Smooth muscle cell of the brain vasculature (primary cell): ENCODE measurements at places on chromosomes 1 and 21.

- DNase-seq = no peak
These were observed 41.9 kb downstream of the ASTN1 start for GRCh38 chr1:177122461-177123251.

- DNase-seq = no peak
These were observed 5.0 kb downstream of the WNT3A start for GRCh38 chr1:228011721-228012311.

GRCh38 chr1:116165572-116165971 is 54.4 kb downstream of the MAB21L3 start:
- DNase-seq = no peak

- no peak for DNase-seq
These were observed 9.9 kb upstream of the NPHP4 start for GRCh38 chr1:6001992-6002576.

GRCh38 chr21:27812279-27812678 is 845.4 kb upstream of the ADAMTS5 start:
- DNase-seq = no peak

- no peak for DNase-seq
These were observed 842 bp upstream of the GCSAML start for GRCh38 chr1:247548092-247548491.

DNA sequence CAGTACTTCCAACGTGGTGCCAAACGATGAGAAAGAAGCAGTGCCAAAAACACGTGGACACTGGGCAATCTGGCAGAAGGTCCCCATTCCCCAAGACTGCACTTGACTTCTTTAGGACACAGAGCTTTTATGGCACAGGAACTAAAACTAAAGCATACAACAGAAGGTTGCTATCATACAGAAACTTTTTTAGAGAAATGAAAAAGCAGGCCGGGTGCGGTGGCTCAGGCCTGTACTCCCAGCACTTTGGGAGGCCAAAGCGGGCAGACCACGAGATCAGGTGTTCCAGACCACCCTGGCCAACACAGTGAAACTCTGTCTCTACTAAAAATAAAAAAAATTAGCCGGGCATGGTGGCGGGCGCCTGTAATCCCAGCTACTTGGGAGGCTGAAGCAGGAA is 43.0 kb downstream of the GNB1 start:
- DNase-seq = no peak

GRCh38 chr21:15010645-15011044 is 54.2 kb downstream of the NRIP1 start:
- DNase-seq = no peak

- DNase-seq = no peak
These were observed 5.5 kb downstream of the RER1 start for GRCh38 chr1:2397007-2397679.

GRCh38 chr1:29498126-29499103 is 262.1 kb downstream of the PTPRU start:
- no peak for DNase-seq

DNA sequence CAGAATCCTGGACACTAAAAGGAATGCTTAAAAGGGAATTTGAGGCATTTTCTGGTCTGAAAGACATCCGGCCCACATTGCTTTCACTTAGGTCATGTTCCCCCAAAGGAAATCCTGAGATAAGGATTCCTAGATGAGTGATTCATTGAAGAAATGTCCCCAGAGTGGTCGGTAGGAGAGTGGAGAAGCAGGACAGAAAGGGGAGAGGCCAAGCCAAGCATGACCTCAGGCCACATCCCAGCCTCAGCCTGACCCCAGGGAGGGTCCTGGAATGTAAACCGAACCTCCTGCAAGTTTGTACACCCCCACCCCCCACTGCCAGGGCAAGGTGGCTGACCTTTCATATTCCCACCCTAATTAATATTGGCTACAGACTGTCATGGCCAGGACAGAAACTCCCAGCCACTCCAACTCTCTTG is 16.6 kb downstream of the HIVEP3 start:
- no peak for DNase-seq

DNA sequence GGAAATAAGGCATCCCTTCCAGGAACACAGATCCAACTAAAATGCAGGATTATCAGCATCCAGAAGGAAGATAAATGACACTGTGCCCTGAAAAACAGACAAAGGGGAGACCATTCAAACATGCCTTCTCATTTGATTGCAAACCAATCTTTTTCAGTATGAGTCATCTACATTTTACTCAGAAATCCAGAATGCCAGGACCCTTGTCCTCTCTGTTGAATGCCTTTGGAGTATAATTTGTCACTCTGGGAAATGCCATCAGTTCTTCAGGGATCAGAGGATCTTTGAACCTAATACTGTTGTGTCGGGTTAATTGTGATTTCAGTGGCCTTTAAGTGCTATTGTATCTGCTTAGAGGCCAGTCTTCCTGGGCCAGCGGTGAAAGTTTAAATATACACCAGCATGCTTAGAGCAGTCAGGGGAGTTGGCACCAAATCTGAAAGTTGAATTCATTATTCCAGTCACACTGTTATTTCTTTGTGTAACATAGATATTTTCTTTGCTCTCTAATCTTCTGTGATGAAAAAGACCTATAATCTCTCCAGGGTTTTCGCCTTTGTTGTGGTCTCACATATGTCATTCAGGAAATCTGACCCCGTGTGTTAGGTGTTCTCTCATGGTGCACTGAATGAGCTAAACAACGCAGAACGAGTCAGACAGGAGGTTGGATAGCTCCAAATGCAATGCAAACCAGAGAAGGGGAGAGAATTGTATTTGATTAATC is 364.8 kb upstream of the SGIP1 start:
- no peak for DNase-seq

GRCh38 chr1:195591917-195592672 is 1016.1 kb downstream of the KCNT2 start:
- no peak for DNase-seq

GRCh38 chr1:17927952-17928351 is 172.8 kb downstream of the ACTL8 start:
- no peak for DNase-seq

DNA sequence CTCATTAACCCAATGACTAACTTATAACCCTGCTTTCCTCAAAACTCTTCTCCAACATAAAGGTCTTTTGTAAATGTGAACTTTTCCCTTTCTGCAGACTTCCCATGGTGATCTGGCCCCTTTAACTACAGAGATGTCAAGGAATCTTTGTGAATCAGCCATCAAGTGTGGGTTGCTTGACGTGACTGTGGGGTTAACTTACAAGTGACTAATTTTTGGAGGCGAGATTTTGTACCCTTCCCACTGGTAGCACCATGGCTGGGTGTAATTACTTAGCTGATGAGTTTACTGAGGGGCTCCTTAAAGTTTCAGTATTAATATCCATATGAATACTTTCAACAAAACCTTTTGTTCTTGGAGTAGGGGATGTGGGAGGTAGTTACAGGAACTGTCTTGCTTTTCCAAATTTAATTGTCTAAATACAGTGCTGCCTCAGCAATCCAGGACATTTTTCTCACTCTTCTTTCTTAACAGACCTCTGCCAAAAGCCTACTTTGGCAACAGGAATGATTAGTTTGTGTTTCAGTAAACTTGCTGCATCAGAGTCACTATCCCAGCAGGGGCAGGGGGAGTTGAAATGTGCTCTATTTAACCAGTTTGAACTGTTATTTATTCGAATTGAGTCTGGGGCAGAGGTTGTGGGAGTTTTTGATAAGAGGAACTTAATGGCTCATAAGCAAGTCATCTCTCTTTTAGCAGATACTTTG is 217.3 kb upstream of the FGGY start:
- no peak for DNase-seq
